NCI-H1092 (cell line): ENCODE measurements at places on chromosomes 7 and 10.

GRCh38 chr7:40507166-40507565 lies 372.4 kb downstream of the SUGCT start:
- no peak for DNase-seq

- peak; percentile 64 for DNase-seq
These were observed 296.8 kb upstream of the CACNA2D1 start for GRCh38 chr7:82740246-82740848.

DNA sequence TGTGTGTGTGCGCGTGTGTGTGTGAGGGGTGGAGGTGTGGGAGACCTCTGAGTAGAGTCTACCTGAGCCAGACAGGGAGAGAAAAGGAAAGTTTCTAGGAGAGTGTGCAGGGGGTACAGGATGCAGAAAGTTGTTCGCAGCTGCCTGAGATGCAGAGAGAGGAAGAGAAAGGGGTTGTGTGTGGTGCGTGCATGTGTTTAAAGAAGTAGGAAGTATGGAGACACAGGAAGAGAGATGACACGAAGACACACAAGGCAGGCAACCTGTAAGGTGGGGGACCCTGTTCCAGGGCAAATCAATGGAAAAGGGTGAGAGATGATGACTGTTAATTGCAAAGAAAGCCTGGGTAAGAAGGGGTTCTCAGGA lies 52.2 kb downstream of the C10orf105 start:
- DNase-seq = no peak

DNA sequence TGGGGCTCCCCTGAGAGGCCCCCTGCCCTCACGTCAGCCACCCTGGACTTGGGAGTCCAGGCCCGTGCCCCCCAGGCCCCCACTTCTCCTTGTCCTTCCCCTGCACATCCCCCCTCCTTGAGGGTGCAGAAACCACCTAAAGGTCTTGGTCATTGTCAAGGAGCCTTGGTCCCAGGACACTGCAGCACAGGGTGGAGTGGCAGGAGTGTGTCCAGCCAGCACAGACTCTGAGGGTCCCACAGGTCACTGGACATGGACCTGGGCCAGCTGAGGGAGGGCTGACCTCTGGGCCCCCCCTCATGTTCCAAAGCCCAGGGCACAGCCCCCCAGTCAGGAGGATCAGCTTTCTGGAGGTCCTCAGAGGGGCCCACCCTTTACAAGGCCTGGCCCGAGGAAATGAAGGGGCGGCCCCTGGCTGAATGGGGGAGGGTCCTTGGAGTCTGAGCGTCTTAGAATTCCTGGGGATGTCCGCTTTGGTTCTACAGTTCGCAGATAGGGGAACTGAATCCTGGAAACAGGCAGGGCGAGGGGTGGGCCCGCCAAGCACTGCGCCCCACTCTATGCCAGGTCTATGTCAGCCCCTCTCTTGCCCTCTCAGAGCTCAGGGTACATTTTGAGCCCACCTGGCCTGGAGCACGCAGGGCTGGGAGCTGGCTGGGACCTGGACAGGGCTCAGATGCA lies 54.0 kb downstream of the PWWP2B start:
- DNase-seq = no peak

DNA sequence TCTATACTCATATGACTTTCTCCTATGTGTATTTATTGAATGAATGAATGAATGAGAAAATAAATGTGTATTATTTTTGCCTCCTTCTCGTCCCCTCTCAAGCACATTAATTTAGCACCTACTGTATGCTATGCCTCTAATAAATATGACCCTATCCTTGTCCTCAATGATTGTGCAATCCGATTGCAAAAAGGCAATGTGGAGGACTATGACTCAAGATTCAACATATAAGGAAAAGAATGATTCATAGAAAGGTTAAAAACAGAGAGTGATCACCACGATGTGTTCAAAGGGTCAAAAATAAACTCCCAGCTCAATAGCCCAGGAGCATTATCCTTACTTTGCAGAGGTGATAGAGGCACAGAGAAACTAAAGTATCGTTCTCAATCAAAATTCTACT lies 322.8 kb upstream of the SORCS1 start:
- DNase-seq = no peak

DNA sequence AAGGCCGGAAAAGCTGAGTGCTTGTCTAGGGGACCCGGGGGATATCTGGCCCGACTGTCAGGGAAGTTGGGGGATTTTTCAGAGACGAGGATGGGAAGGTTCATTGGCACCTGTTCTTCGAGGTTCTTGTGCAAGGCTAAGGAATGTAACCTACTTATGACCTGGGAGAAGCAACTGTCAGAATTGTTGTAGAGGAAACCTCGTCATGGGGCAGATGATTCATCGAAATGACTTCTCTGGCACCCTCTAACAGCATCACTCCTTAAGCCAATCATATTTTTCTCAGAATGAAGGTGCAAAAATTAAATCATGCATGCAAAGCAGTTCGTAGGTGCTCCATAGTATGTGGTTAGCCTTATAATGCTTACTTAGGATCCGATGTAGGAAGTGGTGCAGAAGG lies 58.6 kb downstream of the PLXDC2 start:
- no peak for DNase-seq

GRCh38 chr7:92609921-92610518 lies 19.8 kb upstream of the FAM133B start:
- DNase-seq = no peak

DNA sequence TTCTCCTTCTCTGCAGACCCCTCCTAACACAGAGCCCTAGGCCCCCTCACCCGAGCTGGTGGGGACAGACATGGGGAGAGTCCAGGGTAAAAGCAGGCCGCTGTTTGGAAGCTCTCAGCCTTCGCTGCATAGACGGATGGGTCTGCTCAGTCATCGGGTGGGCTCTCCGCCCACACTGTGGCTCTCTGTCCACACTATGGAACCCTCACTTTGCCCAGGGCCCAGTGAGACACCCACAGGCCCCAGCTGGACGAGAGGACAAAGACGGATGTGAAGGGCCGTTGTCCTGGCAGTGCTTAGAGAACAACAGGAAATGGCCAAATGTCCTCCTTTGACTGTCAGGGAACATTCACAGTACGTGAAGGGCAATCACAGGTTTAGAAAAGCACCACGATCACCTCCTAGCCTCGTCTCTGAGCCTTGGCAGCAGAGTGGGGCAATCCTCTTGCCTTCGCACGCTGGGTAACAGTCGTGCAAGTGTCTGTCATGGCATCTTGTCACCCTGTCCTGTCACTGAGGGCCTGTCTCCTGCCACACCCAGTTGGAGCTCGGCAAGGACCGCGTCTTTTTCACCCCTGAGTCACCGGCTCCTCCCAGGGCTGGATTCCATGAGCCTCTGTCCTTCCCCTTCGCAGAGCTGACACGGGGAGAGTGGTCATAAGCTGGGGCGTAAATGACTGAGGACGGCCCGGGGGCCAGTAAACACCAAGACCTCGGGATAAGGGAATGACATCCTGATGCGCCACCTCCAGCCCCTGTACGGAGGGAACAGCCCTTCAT lies 80.6 kb downstream of the PRKAG2 start:
- DNase-seq = no peak

DNA sequence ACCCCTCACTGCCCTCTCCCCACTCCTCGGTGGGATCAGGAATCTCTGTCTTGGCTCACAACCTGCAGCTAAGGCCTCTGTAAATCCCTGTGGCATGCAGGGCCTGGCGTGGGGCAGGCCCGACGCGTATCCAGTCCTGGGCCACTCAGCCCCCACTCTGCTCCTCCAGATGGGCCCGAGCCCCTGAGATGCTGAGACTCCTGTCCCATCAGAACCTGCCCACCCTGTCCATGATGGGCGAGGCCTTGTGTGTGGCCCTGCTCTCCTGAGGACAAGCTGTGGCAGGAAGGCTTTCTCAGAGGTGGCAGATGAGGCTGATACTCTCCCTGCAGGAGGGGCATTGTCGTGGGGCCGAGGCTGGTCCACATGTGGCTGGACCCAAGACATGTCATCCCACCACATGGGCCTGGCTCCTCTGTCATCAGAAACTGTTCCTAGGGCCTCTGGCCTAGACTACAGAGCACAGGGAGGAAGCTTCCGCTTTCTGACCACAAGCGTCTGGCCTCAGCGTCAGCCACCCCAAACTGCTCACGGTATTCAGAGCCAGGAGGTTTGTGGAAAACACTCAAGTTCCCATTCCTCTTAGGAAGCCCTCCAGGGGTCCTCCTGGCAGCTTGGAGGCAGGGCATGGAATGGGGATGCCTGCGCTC lies 6.0 kb downstream of the ALOX5 start:
- DNase-seq = no peak

DNA sequence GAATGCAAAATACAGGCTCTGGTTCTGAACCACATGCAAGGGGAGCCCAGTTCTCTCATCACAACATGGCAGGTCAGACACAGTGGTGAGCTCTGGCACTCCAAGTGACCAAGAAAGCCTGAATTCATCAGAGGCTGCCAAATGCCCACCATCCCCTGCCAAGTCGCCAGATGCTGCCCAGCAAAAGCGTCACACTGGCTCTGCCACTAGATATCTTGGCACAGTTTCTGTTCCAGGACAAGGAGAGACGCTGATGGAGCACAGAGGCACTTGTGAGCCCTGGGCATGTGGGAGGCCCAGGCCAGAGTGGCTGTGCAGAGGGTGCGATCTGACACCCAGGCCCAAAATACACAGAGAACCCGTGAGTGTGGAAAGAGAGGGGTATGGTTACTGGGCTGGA lies 57.8 kb downstream of the GAD2 start:
- DNase-seq = peak; percentile 42

DNA sequence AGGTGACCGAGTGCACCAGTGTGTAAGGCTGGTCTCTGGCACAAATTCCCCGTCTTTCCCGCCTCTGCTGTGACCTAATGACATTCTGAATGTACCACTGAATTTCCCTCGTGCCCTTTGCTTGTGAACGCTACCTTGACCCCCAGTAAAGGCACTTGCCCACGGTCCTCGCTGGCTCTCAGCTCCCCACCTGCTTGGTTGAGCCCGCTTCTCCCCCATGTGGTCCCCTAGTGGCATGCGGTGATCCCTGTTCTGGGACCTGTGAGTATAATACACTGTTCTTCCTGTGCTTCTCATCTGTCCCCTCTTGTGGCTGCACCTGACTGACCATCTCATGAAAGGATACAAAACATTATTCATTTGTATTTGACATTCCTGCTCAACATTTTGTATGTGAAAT lies 495.7 kb downstream of the INHBA start:
- DNase-seq = no peak

DNA sequence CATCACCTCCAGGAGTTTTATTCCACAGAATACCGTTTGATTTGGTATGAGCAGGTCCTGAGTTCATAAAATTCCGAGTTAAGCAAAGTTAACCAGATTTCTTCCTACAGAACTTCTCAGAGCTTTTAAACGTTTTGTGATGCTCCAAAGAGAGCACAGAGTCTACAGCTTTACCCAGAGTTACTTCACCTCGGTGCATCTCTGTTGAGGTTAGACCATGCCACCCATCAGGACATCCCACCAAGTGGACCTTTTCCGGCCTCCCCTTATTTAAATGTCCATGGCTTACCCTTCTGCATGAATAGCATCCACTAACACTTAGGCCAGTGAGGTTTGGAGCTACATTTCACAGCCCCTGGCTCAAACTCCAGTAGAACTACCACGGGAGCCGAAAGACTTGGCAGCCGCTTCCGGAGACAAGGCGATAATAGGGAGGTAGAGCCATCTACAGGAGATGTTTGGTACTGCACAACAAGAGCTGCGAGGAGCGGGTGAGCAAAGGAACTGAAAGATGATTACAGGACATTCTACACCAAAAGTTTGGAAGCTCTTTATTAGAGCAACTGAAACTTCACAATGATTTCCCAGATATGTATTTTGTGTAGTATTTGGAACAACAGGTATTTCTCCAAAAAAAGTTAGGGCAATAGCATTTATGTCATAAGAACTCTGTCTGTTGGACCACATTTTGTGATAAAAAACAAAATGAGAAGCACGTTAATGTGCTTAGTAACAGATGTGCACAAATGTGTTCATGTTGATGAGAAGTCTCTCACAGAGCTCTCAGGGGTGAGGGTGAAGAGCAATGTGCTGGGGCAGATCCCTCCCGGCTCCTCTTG lies 174.7 kb downstream of the HERPUD2 start:
- peak; percentile 86 for DNase-seq

DNA sequence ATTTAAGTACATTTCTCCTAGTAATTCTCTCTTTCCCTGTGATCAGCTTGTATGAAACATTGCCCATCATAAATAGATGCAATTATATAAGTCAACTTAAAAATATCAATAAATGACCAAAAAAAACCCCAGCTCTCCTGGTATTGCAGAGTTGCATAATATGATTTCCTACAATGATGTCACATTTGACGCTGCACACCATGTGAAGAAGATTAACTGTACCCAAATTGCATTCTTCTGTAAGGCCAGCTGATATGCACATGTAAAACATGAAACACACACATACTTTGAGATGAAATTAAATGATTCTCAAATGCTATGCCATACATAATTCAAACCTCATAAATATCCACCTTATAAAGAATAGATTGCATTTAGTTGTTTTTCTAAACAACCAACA lies 115.5 kb downstream of the AGMO start:
- DNase-seq = no peak

DNA sequence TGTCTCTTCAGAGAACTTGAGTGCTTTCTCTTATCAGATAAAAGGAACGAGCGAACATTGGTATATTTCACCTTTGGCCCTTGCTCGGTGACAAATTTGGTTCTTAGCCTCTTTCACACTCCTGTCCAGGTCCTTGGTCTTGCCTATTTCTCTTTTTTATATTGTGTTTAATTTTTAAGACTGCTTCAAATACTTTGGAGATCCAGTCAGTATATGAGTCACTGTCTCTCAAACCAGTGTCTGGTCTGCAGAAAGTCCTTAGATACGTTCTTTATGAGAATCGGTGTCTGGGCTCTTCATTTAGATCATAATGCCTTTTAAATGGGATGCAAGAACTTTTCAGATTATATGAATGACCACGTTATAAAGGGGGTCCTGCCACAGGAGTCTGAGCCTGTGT lies 55.0 kb downstream of the PIK3AP1 start:
- no peak for DNase-seq

GRCh38 chr10:113430634-113431397 lies 122.0 kb upstream of the HABP2 start:
- no peak for DNase-seq

DNA sequence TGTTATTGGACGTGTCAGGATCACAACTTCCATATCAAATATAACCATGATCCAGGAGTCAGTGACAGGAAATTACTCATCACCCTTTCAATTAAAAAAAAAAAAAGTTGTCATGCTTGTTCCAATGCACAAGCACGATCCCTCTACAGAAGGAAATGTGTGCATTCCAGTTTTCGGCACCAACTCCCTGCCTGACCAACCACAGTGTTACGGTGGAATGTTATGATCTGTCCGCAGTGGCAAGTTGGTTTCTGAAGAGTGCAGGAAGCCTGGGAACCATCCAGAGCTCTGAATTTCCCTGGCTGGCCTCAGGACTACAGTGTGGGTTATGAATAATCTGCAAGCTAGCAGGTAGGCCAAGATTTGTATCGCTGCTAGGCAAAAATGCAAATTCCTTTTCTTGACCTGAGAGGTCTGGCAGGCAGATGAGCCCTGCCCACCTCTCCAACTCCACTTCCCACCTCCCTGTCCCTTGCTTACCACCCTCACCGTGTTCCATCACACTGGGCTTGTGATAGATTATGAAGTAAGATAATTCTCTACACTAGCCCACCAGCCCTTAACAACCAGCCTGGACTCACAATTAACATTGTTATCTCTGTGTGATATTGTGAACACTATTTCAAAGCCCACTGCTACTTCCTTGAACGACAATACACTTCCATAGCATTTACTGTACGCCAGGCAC lies 20.4 kb downstream of the FRMPD2 start:
- no peak for DNase-seq

- DNase-seq = no peak
These were observed 95.3 kb downstream of the ZMIZ1 start for GRCh38 chr10:79164075-79164474.

- DNase-seq = peak; percentile 69
These were observed at the start of gene PHYHIPL for GRCh38 chr10:59176241-59177030. Gene PHYHIPL (plus strand): TSS chr10:59176643. CDS start chr10:59176854, 211 bp downstream.
